ENCODE measurements at places on chromosomes 2 and 18. TPM values are rescaled to one million over a fixed set of nuclear protein-coding genes. Genes with fewer than 3 reads are reported as not detected.

DNA sequence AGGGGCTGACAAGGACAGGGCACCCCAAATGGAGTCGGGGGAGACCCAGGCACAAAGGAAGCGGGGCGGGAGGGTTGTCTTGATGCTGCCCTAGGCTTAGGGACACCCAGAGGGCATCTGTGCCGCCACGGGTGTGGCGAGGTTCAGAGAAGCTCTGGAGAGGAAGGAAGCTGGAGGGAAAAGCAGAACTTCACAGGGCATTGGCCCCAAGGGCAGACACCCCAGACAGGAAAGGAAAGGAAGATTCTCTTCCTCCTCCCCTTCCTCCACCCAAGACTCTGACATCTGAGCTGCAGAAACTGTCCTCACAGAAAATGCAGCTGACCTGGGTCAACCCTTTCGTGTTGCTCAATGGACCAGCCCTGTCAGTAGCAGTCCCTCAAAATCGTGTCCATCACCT lies 25.6 kb downstream of the DNMT3A start:
- DNase-seq, result no peak

GRCh38 chr2:25572638-25573037 lies 100.7 kb downstream of the DTNB start:
- no peak for DNase-seq

DNA sequence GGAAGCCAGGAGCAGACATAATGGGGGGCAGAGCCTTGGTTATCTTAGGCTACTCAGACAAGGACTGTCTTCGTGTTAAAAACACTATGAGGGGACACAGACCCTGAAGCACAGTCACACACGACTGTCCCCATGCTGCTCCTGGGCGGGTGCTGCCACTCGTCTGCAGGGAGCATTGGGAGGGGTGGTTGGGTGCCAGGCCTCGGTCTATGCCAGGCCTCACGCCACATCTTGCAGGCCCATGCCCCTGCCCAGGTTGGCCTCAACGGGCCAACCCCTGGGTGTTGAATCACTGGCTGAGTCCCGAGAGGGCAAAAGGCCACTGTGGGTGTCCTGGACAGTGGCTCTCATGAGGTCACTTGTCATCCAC lies 97.9 kb downstream of the USP40 start:
- DNase-seq, result no peak

The ANTXR1 gene
- total RNA-seq, result 35.5 TPM

The RFX8 gene
- total RNA-seq, result 0.25 TPM
